ENCODE measurements at places on chromosomes 7 and 10.

DNA sequence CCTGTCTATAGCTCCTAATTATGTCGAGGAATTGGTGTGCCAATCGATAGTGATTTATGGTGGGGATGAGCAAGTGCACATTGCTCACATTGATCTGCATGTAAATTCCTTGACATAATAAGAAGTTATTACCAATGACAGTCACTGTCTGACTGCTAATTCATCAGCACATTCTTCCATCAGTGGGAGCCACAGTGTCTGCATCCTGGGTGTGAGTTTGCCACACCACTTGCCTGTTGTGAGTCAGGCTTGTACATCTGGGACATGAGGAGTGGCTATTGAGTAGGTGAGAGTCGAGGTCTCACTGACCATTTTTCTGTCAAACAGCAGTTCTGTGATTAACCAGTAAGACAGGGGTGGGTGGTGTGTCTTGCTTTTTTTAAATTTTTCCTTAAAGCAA lies 263.4 kb downstream of the LRMDA start:
- DNase-seq: no peak

- no peak for DNase-seq
These were observed 559.7 kb upstream of the MGMT start for GRCh38 chr10:128907155-128907941.

GRCh38 chr7:86025807-86026206 lies 617.9 kb upstream of the GRM3 start:
- no peak for DNase-seq

- DNase-seq: peak; percentile 84
These were observed 759 bp downstream of the FGFBP3 start for GRCh38 chr10:91908337-91909116.

DNA sequence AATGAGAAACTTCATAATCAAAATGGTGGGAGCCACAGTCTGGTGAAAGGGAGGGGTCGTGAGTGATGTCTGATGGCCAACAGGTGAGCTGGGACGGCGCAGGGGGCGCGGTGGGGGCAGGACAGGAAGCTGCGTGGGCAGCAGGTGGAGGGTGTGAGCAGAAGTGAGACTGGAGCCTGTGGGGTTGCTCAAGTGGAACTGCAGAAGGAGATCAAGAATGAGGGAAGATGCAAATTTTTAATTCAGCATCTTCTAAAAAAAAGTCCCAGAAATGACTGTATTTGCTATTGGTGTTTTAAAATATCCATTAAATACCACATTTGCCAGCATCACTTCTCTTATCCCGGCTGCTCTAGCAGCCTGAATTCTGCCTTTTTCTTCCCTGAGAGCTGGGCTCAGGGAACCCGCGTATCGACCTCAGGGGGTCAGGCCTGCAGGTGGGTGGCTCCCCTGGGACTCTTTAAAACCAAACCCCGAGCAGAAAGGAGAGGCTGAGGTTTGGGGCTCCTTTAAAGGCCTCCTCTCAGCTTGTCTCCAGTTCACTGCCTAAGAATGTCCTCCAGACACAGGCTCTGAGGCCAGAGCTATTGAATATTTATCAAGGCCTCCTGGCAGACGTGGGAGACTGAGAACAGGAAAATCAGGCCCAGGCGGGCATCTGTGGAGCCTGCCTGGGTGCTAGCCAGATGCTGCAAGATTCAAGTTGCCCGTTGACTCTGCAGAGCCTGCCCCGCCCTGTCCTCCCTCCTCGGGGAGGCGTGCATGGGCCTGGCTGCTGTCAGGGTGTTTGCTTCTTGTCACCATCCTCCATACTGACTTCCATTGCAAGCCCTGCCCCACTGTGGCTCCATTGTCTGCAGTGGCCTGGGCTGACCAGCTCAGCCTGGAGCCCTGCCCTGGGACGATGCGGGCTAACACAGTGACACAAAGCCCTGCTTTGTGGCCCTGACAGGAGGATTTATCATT lies 53.9 kb downstream of the SYPL1 start:
- no peak for DNase-seq

DNA sequence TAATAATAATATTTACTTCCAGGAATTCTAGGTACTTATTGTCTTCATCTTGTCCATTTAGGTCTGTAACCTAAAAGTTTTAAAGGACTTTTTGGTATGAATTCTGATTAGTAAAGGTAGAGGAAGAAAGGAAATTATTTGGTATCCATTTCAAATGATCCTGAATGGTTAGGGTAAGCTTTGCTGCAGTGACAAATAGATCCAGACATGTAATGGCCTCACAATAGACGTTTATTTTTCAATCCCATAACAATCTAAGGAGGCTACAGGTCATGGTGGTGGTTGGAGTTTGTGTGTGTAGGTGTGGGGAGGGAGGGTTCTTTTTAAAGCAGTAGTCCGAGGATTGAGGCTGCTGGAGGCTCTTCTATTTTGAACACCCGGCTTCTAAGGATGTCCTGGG lies 5.3 kb downstream of the FBH1 start:
- DNase-seq: no peak

DNA sequence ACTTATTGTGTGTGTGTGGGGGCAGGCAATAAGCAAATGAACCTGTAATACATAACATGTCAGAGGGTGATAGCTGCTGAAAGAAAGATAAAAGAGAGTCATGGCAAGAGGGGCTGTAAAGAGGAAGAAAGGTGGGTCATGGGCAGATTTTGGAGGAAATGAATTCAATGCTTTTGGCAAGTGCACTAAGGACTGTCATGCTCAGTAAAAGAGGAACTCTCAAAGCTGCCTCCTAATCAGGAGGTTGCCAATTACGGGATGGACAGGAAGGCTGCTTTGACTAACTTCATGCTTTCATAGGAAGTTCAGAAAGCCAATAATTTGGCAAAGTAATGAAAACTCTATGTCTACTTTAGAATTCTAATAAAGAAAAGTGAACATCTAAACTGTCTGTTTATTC lies 401.2 kb downstream of the SH2D4B start:
- no peak for DNase-seq

GRCh38 chr10:22821501-22821900 lies 106.4 kb upstream of the ARMC3 start:
- DNase-seq: no peak
